ENCODE measurements at places on chromosomes 3 and 15.

DNA sequence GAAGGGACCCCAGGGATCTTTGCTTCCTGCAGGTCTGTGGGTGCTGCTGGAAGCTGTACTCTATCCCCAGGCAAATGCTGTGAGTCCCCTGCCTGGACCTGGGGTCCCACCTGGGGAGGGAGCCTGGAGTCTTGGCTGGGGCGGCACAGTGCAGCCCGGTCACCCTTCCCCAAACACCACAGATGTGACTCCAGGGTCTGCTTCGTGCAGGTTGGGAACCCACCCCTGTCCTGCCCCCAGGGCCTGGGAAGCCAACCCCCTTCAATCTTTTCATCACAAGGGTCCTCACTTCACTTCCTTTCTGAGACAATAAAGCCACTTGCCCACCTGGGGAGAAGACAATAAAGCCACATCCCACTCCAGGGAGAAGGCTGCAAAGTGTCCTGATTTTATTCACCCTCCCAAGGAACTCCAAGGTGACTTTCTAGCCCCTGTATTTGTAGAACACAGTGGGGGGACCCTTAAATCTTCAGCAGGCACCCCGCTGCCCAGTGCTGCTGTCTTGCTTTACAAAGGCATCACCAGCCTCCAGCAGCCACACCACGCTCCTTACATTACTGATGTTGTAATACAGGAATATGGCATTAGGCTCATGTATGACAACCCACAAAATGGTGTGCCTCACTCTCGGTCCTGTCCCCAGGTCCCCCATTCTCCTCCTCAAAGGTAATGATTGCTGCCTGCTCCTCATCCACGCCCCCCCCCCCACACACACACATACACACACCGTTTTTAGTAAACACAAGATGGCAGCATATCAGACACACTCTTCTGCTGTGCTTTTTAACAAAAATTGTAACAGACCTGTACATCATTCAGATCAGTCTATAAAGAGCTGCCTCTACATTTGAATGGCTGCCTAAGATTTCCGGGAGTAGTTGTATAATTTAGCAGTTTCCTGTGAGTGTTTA lies 9.9 kb downstream of the C3orf22 start:
- no peak for DNase-seq
- no peak overlapping the region for H3K27ac ChIP-seq
- H3K4me3 ChIP-seq = no peak overlapping the region
- H3K4me1 ChIP-seq = no peaks in the 10 kb centered on the region
- no peaks in the 10 kb centered on the region for H3K36me3 ChIP-seq
- H3K27me3 ChIP-seq = no peaks in the 10 kb centered on the region

GRCh38 chr3:194286375-194287146 lies 64.6 kb downstream of the CPN2 start:
- no peaks in the 10 kb centered on the region for H3K36me3 ChIP-seq
- H3K27me3 ChIP-seq = no peaks in the 10 kb centered on the region
- no peak overlapping the region for H3K27ac ChIP-seq
- no peaks in the 10 kb centered on the region for H3K4me1 ChIP-seq
- H3K4me3 ChIP-seq = no peak overlapping the region

DNA sequence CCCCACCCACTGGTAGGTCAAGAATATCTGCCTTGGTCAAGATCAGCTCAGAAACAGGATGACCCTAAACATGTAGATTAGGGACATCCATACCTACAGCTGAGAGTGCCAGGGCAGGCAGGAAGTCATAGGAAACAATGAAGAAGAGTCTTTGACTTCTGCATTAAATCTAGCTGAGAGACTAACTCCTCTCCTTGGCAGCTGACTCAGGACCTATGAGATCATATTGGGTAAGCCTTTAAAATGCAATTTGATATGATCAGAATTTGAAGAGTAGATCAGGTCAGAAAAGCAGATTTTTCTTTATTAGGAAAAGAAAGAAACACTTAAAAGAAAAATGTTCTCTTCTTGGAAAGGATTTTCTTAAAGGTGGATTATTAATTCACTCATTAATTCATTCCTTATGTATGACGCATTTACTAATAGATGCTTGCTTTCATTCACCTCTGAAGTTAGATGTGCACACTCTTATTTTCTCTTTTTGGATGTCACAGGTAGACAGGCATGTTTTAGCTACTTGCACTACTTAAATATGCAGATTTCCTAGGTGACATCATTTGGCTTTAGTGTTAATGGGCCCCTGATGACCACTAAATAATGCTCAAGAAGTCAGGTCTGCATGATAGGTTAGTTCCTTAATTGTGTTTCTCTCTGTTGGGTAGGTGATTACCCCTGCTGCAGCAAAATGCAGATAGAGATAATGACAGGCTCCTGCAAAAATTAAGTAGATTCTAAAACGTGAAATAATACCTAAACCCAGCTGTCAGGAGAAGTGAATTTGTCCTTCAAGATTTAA lies 35.7 kb upstream of the GSK3B start:
- no peak overlapping the region for H3K27ac ChIP-seq
- no peak overlapping the region for H3K4me3 ChIP-seq
- no peaks in the 10 kb centered on the region for H3K4me1 ChIP-seq

GRCh38 chr3:12197475-12197874 lies 38.8 kb upstream of the TIMP4 start:
- H3K27me3 ChIP-seq = no peaks in the 10 kb centered on the region
- peak overlapping the region; percentile 86 for H3K27ac ChIP-seq
- H3K4me3 ChIP-seq = no peak overlapping the region
- H3K36me3 ChIP-seq = no peaks in the 10 kb centered on the region
- peaks cover 30% of the 10 kb centered on the region for H3K4me1 ChIP-seq

DNA sequence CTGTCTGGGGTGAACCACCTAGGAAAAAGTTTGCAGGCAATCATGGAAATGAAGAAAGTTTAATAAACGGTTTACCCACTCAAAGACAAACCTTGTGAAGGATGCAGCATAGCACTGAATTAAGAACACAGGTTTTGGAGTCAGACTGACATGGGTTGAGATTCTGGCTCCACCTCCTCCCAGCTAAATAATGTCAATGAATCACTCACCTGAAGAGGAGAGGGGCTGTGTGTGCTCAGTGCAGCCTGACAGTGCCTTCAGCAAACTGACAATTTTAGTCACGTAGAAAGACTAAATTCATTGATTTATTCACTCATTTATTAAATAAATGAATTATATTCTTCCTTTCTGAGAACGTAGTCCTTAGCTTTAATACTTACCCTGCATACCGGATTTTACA lies 18.9 kb downstream of the NR1I2 start:
- no peaks in the 10 kb centered on the region for H3K4me1 ChIP-seq

DNA sequence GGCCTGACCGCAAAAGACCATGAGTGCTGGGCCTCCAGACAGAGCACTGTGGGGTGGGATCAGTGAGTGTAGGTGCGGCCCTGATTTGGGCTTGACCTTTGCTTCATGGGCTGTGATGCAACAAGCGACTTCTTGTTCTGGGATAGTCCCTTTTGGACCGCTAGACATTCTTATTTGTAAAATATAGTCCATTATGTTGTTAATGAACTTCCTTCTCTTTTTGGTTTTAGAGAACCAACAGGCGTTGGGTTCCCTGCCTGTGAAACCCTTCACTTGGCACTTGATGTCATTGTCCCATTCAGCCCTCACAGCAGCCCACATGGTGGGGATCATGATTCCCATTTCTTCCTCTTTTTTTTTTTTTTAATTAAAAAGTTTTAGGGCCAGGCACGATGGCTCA lies 15.8 kb upstream of the TRH start:
- no peak overlapping the region for H3K4me3 ChIP-seq
- DNase-seq = no peak
- no peaks in the 10 kb centered on the region for H3K4me1 ChIP-seq

GRCh38 chr3:55891106-55891505 lies 404.0 kb upstream of the WNT5A start:
- H3K4me3 ChIP-seq = no peak overlapping the region
- H3K27ac ChIP-seq = no peak overlapping the region
- no peaks in the 10 kb centered on the region for H3K36me3 ChIP-seq
- H3K4me1 ChIP-seq = no peaks in the 10 kb centered on the region

DNA sequence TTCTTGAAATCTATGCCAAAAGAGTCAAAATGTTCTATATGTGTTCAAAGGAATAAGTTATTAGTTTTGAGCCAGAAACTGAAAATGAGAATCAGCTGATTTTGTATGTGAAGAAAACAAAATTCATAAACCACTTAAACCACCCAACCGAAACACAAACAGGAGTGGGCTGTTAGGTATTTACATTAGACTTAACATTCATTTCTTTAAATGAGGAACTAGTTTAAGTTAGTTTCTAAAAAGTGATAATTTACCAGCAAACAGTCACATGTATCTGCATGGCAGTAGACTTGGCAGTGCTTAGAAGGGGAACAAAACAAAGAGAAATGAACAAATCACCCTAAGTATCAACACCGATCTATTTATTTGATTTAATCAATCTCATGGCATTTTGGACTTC lies 128.0 kb downstream of the GMNC start:
- no peak overlapping the region for H3K4me3 ChIP-seq
- no peak overlapping the region for H3K27ac ChIP-seq
- H3K36me3 ChIP-seq = no peaks in the 10 kb centered on the region
- H3K4me1 ChIP-seq = no peaks in the 10 kb centered on the region
- no peak for DNase-seq
- H3K27me3 ChIP-seq = no peaks in the 10 kb centered on the region

- no peak overlapping the region for H3K4me3 ChIP-seq
- H3K27me3 ChIP-seq = no peaks in the 10 kb centered on the region
Measured at GRCh38 chr3:134327594-134327975, 46.7 kb downstream of the AMOTL2 start.

DNA sequence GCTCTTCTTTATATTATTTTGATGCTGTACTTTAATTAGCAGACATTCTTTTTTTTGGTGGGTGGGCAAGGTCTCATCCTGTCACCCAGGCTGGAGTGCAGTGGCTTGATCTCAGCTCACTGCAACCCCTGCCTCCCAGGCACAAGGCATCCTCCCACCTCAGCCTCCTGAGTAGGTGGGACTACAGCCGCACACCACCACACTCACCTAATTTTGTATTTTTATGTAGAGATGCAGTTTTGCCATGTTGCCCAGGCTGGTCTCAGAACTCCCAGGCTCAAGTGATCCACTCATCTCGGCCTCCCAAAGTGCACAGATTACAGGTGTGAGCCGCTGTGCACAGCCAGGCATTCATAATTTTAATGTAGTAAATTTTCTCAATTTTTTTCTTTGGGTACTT lies 608.1 kb downstream of the ZNF385D start:
- no peaks in the 10 kb centered on the region for H3K36me3 ChIP-seq
- no peak for DNase-seq
- H3K27ac ChIP-seq = no peak overlapping the region
- H3K27me3 ChIP-seq = no peaks in the 10 kb centered on the region
- no peaks in the 10 kb centered on the region for H3K4me1 ChIP-seq

DNA sequence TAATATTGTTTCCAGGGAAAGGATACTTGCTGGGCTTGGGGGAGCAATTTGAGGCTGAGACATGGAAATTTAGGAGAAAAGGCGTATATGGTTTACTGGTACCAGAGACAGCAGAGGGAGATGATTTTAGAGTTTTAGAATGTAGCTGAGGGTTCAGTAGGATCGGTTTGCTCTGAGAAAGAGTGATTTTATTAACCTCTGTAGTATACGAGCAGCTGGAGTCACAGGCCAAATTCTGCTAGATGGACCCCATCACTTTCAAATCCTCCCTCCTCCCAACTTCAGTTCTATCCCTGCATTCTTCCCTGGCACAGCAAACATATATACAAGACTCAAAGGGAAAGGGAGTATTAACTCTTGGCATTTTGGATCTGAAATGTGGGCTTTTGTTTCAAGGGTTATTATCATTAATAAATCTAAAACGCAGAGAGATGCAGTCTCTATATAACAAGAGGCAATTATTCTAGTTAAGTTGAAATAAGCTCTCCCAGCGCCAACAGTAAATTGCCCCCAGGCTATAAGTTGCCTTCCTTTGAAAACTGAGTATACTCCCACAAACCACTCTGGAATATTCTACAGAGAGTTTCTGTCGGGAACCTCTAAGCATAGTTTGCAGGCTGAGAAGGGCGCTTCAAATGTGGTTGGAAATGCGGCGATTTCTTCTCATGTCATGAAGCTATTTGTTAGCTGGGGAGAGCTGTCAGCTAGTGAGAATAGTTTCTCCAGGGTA lies 5.4 kb downstream of the CRABP1 start:
- H3K27me3 ChIP-seq = peaks cover 16% of the 10 kb centered on the region
- no peaks in the 10 kb centered on the region for H3K4me1 ChIP-seq
- no peak overlapping the region for H3K27ac ChIP-seq
- H3K4me3 ChIP-seq = no peak overlapping the region
- no peak for DNase-seq

DNA sequence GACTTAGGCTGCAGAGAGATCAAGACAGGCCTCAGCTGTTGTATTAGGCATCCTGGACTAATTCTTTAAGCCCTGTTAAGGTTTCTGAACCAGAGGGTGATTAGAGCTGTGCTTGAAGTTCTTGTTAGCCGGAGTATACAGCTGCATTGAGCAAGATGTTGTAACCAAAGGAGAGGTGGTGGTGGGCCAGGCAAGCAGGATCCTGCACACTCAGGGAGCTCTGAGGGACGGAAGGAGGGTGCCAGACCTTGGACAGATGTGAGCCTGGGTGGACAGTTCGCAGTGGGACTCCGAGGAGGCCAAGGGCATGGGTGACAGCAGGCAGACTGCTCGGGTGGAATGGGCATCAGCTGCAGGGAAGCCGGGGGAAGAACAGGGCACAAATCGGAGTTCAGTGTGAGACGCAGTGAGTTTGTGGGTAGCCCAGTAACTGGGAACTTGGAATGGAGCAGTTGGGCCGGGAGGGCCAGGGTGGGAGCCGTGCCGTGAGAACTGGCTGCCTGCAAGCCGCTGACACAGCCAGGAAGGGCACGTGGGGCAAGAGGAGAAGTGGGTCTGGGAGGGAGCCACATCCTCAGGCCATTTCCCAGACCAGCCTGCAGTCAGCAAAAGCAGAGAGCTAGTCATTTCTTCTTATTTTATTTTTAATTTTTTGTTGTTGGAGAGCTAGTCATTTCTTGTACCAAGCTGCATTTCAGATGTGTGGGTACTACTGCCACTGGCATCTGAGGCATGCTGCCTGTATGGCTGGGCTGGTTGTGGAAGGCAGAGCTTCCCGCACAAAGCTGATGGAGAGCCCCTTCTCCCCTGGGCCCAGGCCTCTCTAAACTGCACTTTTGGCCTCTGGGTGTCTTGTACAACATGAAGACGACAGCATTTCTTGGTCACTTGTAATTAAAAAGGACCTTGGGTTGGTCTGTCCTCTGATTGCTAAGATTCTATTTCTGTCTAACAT lies 61.0 kb downstream of the PGPEP1L start:
- DNase-seq = no peak
- H3K27ac ChIP-seq = no peak overlapping the region
- no peaks in the 10 kb centered on the region for H3K27me3 ChIP-seq
- H3K4me1 ChIP-seq = no peaks in the 10 kb centered on the region
- no peaks in the 10 kb centered on the region for H3K36me3 ChIP-seq

DNA sequence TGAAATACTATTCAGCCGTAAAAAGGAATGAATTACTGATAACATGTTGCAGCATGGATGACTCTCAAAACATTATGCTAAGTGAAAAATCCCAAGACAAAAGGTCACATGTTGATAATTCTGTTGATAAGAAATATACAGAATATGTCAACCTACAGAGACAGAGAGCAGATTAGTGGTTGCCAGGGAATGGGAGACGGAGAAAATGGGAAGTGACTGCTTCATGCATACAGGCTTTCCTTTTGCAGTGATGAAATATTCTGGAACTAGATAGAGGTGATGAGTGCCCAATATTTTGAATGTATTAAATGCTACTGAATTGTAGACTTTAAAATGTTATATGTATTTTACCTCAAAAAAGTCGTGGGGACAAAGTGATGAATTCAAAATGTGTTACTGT lies 56.2 kb downstream of the ABHD2 start:
- H3K27ac ChIP-seq = no peak overlapping the region
- no peak overlapping the region for H3K4me3 ChIP-seq
- no peak for DNase-seq
- peaks cover 7% of the 10 kb centered on the region for H3K4me1 ChIP-seq
